ENCODE measurements at places on chromosomes 4 and X.
A peak's percentile ranks its signal among the peaks of the same experiment; 100 is the strongest.

GRCh38 chr4:1012034-1012739, 761 bp downstream of the FGFRL1 start:
- no peak for DNase-seq
- peaks cover 16% of the 10 kb centered on the region for H3K27me3 ChIP-seq
- H3K27ac ChIP-seq, result no peak overlapping the region
- no peaks in the 10 kb centered on the region for H3K36me3 ChIP-seq
- H3K4me1 ChIP-seq, result peaks cover 10% of the 10 kb centered on the region

DNA sequence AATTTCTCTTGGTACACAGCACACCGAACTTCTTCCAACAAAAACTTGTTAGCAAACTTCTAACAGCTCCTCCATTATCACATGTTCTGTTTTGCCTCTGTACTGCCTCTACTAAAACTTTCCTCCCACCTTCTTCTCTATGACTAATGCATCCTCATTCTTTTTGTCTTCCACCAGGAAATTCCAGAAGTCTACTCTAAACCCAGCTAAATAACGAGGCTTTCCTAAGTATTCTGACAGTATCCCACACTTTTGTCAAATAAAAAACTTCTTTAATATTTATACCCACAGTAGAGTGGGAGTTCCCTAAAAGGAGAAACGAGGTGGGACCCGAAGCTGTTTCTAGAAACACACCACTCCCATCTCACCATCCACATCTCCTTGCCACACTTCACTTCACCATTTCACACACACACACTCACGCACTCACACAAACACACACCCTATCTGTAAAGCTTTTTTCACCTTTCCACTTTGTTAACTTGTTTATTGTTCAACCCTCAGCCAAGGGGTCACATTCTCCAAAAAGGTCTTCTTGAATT, 280.3 kb downstream of the ARAP2 start:
- no peaks in the 10 kb centered on the region for H3K4me1 ChIP-seq
- H3K4me3 ChIP-seq, result no peak overlapping the region
- H3K36me3 ChIP-seq, result no peaks in the 10 kb centered on the region

- no peak for DNase-seq
- H3K36me3 ChIP-seq, result no peaks in the 10 kb centered on the region
- no peak overlapping the region for H3K27ac ChIP-seq
- no peaks in the 10 kb centered on the region for H3K27me3 ChIP-seq
- H3K4me3 ChIP-seq, result no peak overlapping the region
These were observed 1287.7 kb downstream of the FAM133A start for GRCh38 chrX:94961730-94962129.

DNA sequence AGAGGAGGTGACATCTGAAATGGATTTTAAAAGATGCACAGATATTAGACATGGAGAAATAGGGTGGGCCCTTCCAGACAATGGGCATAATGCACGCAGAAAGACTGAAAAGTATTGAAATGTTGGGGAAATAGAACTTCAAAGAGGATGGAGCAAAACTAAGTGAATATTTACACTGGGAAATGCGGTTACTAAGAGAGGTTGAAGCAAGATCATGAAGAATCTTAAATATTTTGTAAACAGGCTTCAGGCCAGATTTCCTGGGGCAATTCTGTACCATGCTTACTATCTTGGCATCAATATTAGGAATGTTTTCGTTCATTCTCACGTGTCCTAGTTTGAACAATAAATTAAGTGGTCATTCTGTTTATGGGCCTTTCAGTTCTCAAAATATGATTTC, 216.3 kb downstream of the ADAMTS3 start:
- H3K36me3 ChIP-seq, result no peaks in the 10 kb centered on the region
- no peak overlapping the region for H3K4me3 ChIP-seq
- H3K27me3 ChIP-seq, result no peaks in the 10 kb centered on the region
- H3K4me1 ChIP-seq, result no peaks in the 10 kb centered on the region
- no peak overlapping the region for H3K27ac ChIP-seq

DNA sequence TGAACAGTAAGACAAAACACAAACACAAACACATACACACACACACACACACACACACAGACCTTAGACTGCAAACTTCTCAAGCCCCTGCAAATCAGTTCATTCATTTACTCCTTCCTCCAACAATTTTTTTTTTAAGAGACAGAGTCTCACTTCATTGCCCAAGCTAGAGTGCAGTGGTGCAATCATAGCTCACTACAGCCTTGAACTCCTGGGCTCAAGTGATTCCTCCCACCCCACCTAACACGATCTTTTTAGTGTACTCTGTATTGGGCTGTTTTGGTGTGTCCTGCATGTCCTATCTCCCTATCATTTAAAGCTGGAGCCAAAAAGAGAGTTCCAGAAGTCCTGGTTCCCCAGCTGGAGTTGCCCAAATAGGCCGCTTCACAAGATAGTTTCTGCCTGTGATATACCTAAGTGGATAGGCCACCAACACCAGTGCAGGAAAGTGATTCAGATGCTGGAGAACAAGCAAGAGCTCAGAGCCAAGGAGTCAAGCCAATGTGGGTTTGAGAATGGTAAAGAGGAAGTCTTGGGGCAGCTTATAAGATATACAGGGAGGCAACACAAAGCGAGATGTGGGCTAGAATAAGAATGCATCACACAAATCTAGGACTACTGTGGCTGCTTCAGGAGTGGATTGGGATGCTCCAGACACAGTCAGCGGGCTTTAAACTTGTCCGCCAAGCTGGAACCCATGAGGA, 85.4 kb upstream of the RAPGEF2 start:
- H3K4me3 ChIP-seq, result no peak overlapping the region
- no peak for DNase-seq
- H3K27ac ChIP-seq, result no peak overlapping the region

GRCh38 chr4:173446416-173446815, 47.5 kb upstream of the SCRG1 start:
- no peak for DNase-seq
- H3K4me3 ChIP-seq, result no peak overlapping the region
- H3K4me1 ChIP-seq, result peaks cover 2% of the 10 kb centered on the region
- H3K27me3 ChIP-seq, result no peaks in the 10 kb centered on the region

GRCh38 chr4:48635310-48635709, 144.8 kb downstream of the FRYL start:
- no peak for DNase-seq
- H3K4me3 ChIP-seq, result no peak overlapping the region
- H3K4me1 ChIP-seq, result peaks cover 15% of the 10 kb centered on the region
- H3K36me3 ChIP-seq, result no peaks in the 10 kb centered on the region

GRCh38 chr4:186700746-186701145, 22.9 kb downstream of the FAT1 start:
- no peaks in the 10 kb centered on the region for H3K4me1 ChIP-seq
- no peak overlapping the region for H3K27ac ChIP-seq
- H3K4me3 ChIP-seq, result no peak overlapping the region
- no peak for DNase-seq
- H3K36me3 ChIP-seq, result no peaks in the 10 kb centered on the region

GRCh38 chr4:15712214-15712613, 9.3 kb downstream of the BST1 start:
- no peak for DNase-seq
- H3K36me3 ChIP-seq, result no peaks in the 10 kb centered on the region
- peaks cover 5% of the 10 kb centered on the region for H3K4me1 ChIP-seq
- peaks cover 14% of the 10 kb centered on the region for H3K27me3 ChIP-seq
- no peak overlapping the region for H3K4me3 ChIP-seq

- no peaks in the 10 kb centered on the region for H3K27me3 ChIP-seq
- H3K27ac ChIP-seq, result no peak overlapping the region
- no peak overlapping the region for H3K4me3 ChIP-seq
- H3K4me1 ChIP-seq, result no peaks in the 10 kb centered on the region
These were observed 34.1 kb downstream of the PRKG2 start for GRCh38 chr4:81180916-81181315.

- H3K36me3 ChIP-seq, result no peaks in the 10 kb centered on the region
- no peaks in the 10 kb centered on the region for H3K27me3 ChIP-seq
- H3K4me3 ChIP-seq, result no peak overlapping the region
- no peaks in the 10 kb centered on the region for H3K4me1 ChIP-seq
- no peak for DNase-seq
These were observed 169.5 kb upstream of the SMARCAD1 start for GRCh38 chr4:94038195-94038594.

DNA sequence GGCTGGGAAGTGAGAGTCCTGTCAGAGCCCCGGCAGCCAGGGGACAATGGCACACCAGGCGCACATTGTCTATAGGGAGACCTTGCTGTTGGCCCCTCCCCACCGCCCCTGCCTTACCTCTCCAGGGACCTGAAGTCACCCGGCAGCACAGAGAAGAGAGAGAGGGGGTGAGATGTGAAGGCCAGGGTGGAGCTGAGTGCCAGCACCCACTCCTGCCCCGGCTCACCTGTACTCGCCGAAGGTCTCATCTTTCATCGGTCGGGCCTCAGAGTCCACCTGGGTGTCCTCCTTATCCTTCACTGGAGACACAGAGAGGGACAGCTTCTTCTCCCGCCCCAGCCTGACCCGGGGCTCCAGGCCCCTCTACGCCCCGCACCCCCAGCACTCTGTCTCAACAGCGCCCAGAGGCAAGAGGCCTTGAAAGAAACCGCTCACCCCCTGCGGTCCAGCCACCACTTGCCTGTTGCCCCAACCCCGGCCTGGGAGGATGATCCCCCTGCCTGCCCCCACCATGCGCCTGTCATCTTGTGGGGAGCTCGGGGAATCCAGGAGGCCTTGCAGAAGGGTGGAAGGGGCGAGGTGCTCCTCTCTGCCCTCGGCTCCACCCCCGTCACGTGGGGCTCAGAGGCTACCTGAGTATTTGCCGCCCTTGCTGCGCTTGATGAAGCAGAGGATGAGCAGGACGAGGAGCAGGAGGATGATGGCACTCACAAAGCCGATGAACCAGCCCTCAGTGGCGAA, 22.6 kb downstream of the L1CAM start:
- no peak overlapping the region for H3K27ac ChIP-seq
- DNase-seq, result no peak
- no peak overlapping the region for H3K4me3 ChIP-seq
- peaks cover 5% of the 10 kb centered on the region for H3K4me1 ChIP-seq
- no peaks in the 10 kb centered on the region for H3K27me3 ChIP-seq
- H3K36me3 ChIP-seq, result no peaks in the 10 kb centered on the region

DNA sequence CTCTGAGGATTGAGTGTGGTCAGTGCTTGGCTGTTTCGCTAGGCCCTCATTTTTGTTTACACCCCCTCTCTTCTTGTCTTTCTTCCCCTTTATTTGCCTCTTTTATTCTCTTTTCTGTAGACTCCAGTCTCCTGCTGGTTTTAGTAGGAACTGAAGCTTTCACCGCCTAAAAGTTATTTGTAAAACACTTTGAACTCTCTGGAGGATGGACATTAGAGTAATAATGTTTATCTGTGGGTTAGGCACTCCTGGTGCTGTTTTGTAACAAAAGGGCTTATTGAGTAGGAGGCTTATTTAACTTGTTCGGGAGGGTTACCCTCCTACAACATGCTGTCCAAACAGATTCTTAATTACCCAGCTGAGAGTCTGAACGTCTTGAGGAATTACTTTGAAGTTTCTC, 1.6 kb upstream of the ARHGAP10 start:
- H3K27ac ChIP-seq, result peak overlapping the region; percentile 96
- no peaks in the 10 kb centered on the region for H3K27me3 ChIP-seq
- no peak for DNase-seq
- no peaks in the 10 kb centered on the region for H3K36me3 ChIP-seq
- H3K4me3 ChIP-seq, result no peak overlapping the region
- H3K4me1 ChIP-seq, result peaks cover 37% of the 10 kb centered on the region

DNA sequence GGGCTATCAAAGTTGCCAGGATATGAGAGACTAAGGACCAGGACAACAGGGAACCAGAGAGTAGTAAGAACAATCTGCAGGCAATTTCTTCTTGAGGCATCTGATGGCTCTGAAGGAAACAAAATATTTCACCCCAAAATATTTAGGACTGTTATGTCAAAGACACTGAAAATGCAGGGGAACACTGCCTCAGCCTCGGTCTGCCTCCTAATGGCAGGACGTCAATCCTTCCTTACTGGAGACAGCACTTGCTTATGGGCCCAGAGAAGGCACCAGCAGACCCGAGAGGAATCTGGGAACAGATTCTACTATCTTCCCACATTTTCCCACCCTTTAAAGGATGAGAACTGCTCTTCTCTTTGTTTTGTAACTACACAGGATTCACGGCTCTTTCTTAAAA, 23.3 kb downstream of the RNF150 start:
- H3K4me1 ChIP-seq, result no peaks in the 10 kb centered on the region
- H3K27me3 ChIP-seq, result no peaks in the 10 kb centered on the region
- no peak for DNase-seq
- H3K4me3 ChIP-seq, result no peak overlapping the region

GRCh38 chr4:130850019-130850524, 1754.1 kb downstream of the C4orf33 start:
- no peaks in the 10 kb centered on the region for H3K4me1 ChIP-seq
- H3K4me3 ChIP-seq, result no peak overlapping the region

DNA sequence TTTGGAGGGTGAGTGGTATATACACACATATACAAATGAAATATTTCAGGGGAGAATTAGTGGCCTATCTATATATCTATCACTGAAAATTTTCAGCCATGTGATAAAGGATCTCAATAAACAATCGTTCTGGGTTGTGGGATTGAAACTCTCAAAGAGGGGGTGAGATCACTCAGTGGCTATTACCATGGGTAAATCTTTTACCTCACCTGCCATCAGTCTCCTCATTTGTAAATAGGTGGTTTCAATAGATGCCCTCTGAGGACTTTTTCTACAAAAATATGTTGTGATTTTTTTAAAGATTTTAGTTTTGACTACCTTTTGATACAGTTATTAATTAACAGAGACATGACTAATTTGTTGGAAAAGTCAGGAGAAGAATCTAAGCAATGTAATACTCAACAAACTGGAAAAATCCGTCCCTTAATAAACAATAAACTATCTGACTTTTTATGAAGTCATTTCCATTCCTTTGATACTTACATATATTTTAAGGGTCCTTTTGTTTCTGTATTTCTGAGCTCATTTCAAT, 192.8 kb downstream of the MAD2L1 start:
- no peak overlapping the region for H3K4me3 ChIP-seq
- no peak for DNase-seq
- no peaks in the 10 kb centered on the region for H3K36me3 ChIP-seq
- H3K27me3 ChIP-seq, result no peaks in the 10 kb centered on the region
- H3K27ac ChIP-seq, result no peak overlapping the region

DNA sequence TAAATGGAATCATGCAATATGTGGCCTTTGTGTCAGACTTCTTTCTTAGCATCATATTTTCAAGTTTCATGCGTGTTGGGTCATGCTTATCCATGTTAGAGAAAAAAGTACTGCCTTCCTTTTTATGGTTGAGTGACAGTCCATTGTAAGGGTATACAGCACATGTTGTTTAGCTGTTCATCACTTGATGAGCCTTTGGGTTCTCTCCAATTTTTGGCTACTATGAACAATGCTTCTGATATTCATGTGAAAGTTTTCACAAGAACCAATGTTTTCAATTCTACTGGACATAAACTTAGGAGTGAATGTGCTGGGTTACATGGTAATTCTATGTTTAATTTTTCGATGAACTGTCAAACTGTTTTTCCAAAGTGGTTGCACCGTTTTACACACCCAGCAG, 28.1 kb upstream of the LNX1 start:
- no peak overlapping the region for H3K27ac ChIP-seq
- no peak overlapping the region for H3K4me3 ChIP-seq
- no peaks in the 10 kb centered on the region for H3K36me3 ChIP-seq
- no peak for DNase-seq

- H3K4me1 ChIP-seq, result no peaks in the 10 kb centered on the region
- DNase-seq, result no peak
- H3K36me3 ChIP-seq, result no peaks in the 10 kb centered on the region
- no peaks in the 10 kb centered on the region for H3K27me3 ChIP-seq
These were observed 584.3 kb downstream of the KLHL13 start for GRCh38 chrX:117532339-117532738.
